ENCODE measurements at places on chromosomes 11 and 22. TPM values are rescaled to one million over a fixed set of nuclear protein-coding genes. Genes with fewer than 3 reads are reported as not detected.

GRCh38 chr11:56474729-56475235 lies 1.6 kb upstream of the OR5M3 start:
- DNase-seq, result no peak

GRCh38 chr22:24406322-24407277 lies 20.8 kb upstream of the ADORA2A start:
- DNase-seq, result no peak

DNA sequence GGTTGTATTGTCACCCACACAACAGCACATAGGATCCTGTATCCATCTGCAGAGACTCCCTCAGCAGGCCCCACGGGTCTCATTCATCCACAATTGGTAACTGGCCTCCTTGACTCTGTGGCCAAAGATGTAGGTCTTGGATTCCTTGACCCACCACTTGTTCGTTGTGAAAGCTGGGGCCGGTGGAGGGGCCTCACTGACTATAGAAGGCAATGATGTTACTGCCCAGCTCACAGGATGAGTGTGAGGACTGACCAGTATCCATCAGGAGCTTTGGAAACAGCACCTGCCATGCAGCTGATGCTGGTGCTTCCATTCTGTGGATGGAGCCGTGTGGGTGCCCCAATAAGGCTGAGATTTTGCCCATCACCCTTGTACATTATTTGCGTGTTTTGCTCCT lies 615.7 kb downstream of the BRD1 start:
- no peak for DNase-seq

DNA sequence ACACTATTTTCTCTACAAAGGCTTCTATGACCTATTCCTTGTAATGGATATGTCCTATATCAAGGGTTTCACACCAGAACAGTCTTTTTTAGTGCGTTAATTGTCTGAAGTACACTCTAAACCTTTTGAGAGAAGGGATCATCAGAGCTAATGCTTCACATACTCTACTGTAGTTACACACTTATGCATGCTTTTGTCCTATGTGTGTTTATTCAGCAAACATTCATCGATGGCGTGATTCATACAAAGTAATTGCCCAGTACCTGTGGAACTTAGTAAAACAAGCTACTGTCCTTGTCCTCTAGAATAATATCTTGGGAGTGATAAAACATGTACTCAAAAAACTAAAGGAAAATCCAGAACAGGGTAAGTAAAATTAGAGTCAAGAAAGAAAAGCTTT lies 139.2 kb downstream of the GUCY1A2 start:
- no peak for DNase-seq

DNA sequence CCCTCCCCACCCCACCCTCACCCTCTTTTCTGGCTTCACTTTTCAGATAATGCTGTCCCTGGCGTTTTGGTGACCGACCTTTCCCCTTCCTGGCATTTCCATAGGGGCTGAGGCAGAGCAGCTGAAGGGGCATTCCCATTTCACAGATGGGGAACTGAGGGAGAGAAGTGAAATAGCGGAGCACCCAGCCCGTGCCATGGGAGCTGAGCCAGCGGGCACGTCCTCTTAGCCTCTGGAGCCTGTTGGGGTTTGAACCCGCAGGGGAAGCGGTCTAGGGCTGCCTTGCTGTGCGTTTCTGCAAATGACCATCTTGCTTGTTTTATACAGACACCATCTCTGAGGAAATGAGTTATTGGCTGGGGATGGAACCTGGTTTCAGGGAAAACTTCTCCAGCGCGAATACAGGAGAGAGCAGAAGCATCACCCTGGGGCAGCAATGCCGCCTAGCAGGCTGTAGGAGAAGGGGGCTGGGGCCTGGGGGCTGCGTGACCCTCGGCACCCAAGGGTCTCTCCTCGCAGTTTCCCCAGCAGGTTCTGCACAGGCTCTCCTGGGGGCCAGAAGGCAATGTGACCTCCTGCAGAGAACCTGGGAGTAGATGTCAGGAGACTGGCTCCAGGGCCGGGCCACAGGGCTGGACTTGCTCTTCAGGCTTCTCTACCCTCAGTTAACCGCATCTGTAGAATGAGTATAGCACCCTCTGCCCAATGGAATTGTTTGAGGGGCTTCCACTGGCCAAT lies 1.5 kb downstream of the PTPRJ start:
- peak; percentile 27 for DNase-seq

- peak; percentile 58 for DNase-seq
These were observed 1.3 kb downstream of the ARHGEF12 start for GRCh38 chr11:120337355-120338106.

DNA sequence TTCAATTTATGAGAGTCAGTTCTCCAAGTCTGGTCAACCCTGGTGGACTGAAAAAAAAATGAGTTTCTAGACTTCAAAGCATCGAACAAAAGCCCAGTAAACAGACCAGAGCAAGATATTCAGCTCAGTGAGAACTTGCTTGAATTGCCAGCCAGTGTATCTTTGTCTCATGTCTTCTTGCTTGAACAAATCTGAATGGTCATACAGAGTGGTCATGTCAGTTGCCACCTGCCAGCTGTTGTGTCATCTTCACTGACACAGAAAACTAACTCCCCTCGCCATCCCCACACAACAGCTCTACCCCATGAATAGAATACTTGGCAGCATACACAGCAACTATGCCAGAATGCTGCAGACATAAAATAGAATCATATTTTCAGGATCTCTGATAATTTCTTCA lies 27.5 kb upstream of the CALCB start:
- DNase-seq, result peak; percentile 46

- no peak for DNase-seq
These were observed 1138.5 kb downstream of the BRD1 start for GRCh38 chr22:48689206-48689605.

- DNase-seq, result no peak
These were observed 27.2 kb upstream of the GAB4 start for GRCh38 chr22:17035246-17035645.

DNA sequence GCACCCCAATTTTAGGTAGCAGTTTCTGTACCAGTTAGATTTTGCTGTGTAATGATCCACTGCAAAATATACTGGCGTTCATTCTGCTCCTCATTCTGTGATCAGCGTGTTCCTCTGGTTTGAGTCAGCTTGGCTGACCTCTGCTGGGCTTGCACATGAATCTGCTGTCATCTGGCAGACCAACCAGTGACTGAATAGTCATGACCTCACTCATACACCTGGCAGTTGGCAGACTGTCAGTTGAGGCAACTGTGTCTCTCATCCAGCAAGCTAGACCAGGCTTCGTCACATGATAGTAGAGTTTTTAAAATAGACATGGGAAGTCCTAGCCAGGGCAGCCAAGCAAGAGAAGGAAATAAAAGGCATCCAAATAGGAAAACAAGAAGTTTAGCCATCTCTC lies 316.3 kb upstream of the LARGE1 start:
- peak; percentile 54 for DNase-seq

- no peak for DNase-seq
These were observed 60.5 kb downstream of the BCR start for GRCh38 chr22:23240639-23241389.

GRCh38 chr11:59171508-59172322 lies at the start of gene DTX4:
TSS of gene DTX4 (plus strand) at chr11:59172132. CDS start at chr11:59172596, 464 bp downstream.
- peak; percentile 96 for DNase-seq

- peak; percentile 62 for DNase-seq
These were observed 875 bp downstream of the TCP11L1 start for GRCh38 chr11:33040033-33040861.

DNA sequence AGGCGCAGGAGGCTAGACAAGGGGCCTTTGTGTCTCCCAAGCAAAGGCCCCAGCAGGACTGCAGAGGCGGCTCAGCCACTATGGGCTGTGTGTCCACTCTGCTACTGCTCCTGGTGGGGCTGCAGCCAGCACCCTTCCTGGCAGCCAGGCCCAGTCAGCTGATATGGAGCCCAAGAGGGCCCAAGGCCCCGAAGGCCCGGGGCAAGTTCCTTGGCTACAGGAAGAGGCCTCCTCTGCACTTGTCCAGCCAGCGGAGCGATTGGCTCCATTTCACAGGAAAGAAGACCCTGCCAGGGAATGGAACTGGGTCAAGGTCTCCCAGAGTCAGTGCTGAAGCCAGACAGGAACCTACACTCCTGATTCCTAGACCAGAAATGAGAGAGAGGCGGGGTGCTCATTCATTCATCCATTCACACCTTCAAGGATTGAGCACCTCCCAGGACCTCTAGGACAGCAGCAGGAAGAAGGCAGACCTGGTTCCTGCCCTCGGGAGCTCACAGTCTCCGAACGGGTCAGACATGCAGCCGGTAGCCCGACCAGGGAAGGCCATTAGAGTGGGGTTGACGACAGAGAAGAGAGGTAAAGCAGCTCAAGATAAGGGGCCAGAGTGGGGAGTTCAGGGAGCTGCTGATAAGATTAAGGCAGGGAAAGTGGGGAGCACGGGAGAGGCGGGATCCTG lies 811 bp upstream of the P2RY2 start:
- no peak for DNase-seq

DNA sequence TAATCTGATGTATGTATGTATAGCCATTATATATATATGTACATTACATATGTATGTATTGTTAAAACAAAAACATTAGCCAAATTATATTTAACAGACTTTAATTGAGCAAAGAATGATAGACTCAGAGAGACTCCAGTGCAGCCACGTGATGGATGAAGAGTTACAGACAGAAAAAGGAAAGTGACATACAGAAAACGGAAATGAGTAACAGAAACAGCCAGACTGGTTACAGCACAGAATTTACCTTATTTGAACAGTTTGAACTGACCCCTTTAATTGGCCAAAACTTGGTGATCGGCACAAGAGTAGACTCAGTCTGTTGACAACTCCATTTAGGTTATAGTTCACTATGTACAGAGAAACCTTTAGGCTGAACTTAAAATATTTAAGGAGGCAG lies 35.0 kb downstream of the CHORDC1 start:
- DNase-seq, result no peak

DNA sequence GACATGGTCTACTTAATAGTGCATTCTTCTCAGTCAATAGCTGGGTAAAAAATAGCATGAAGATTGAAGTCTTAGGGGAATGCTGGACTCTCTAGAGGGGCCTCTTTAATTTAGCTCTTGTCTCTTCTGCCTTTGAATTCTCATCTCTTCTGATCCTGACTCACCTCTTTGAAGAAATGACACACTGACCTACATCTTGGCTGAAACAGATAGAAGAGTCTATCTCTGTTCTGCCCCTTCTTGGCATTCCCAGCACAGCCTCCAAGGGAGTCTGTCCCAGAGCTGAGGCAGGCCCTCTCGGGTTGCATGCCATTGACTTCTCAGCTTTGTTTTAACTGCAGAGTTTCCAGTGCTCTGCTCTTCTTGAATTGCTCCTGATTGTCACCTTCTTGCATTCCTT lies 55.7 kb downstream of the PTPRJ start:
- DNase-seq, result no peak

GRCh38 chr22:36409911-36410756 lies 22.4 kb upstream of the MYH9 start:
- DNase-seq, result peak; percentile 91

DNA sequence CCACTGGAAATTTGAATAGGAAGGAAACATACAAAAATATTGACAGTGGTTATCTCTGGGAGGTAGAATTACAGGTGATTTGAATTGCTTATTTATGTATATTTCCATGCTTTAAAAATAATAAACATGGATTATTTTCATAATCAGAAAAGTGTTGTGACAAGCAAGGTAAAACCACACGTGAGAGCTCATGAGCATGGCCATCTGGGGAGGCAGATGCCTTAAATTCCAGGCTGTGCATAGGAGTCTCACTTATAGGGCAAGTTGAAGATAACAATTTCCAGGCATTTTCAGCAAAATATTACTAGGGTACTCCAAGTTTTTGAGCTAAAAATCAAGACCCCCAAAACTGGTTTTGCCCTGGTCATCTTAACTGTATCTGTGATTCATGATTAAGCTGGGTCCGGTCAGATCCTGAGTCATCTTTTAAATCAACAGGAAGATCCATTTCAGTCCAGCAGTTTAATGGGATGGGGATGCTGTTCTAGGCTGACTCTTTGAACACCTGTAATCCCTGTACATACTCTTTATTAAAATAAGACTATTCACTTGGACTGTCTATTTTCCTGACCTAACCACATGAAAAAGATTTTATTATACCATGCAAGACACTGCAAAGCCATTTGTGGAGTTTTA lies 115.8 kb upstream of the NARS2 start:
- no peak for DNase-seq

DNA sequence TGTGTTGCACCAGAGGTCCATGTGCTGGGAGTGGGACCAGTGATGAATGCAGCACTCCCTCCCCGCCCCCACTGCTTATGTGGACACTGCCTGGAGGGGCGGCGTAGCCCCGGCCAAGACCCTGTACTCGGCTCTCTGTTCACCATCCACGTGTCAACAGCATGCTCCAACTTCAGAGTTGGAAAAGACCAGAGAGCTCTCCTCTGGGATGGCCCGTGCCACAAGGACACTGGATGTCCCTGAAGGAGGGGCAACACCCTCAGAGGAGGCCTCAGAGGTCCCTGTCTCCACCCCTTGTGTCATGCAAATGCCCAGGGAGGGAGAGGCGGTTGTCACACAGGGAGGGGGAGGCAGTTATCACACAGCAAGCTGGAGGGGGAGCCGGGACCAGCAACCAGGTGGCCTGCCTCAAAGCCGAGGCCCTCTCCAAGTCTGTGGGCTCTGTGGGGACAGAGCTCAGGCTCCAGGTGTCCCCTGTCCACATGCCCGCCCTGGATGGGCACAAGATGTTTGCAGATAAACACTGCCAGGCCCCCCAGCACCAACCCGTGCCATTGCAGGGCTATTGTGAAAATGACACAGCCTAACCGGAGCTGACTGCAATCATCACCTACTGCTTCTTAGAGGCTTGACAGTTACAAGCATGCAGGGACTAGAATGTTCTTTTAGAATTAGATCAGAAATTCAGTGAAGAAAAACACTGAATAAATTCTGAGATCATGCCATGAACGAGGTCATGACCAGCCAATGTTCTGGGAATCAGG lies 121.1 kb downstream of the PHF21B start:
- no peak for DNase-seq

DNA sequence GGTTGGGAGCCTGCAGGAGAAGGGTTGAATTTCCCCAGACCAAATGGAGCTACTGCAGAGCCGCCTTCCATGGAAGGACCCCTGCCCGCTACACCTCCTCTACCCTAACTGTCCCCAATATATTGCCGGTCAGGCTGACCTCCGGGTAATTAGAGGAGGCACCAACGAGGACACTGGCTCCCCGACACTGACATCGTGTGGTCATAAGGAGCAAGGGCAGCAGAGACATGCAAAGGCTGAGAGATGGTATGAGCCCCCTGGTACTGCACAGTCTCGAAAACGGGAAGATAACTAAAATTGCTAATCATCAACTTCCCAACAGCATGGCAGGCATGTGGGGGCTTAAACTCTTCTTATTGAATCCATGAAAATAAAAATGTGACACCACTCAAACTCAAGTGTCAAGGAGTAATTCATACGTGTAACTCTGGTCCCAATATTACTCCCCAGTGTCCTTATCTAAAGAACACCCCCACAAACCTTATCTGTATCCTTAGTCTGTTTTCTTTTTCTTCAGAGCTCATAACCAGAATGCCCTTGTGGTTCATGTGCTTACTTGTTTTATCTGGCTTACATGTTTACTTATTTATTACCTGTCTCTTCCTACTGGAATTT lies 4.4 kb downstream of the CAVIN3 start:
- DNase-seq, result peak; percentile 72

TUBA8 gene
- total RNA-seq, result 28.2 TPM

GLB1L3 gene
- total RNA-seq, result not detected

ENTHD1 gene
- total RNA-seq, result not detected

PACS1 gene
- 13.2 TPM for total RNA-seq

ARHGAP8 gene
- 1.1 TPM for total RNA-seq

RAG2 gene
- total RNA-seq, result 0.09 TPM

ZNRF3 gene
- 5.5 TPM for total RNA-seq

MS4A15 gene
- not detected for total RNA-seq

OR5J2 gene
- total RNA-seq, result not detected

ROBO4 gene
- total RNA-seq, result 17.8 TPM

HBE1 gene
- total RNA-seq, result 10.3 TPM

H19 gene
- total RNA-seq, result 11,782 TPM

MYRF gene
- 0.49 TPM for total RNA-seq

OR8D1 gene
- total RNA-seq, result not detected

DEFB131B gene
- total RNA-seq, result not detected

FIBIN gene
- total RNA-seq, result 48.0 TPM
